T-helper 9 cell (primary cell): ENCODE measurements at places on chromosomes 7 and 10.

DNA sequence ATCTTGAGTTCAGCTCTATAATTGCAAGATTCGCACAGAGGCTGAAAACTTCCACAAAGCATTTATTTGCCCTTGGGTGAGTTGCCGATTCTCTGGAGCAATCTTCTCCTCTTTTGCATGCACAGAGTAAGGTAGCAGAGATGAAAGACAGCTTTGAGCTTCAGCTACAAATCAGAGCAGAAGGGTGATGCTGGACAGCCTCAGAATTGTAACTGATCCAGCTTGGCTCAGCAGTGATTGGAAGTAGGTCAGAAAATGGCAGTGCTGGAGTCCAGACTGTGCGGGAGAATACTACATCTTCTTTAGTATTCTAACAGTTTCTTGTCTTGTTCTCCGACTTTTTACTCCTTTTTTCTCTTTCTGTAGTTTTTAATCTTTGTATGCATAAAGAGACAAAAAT lies 55.4 kb upstream of the CDC14C start:
- no peak for DNase-seq

GRCh38 chr10:88234297-88234696 lies 348.8 kb downstream of the RNLS start:
- no peak for DNase-seq

GRCh38 chr7:55140221-55140940 lies 121.6 kb downstream of the EGFR start:
- no peak for DNase-seq

- no peak for DNase-seq
Observed at GRCh38 chr7:135186841-135187253, 16.3 kb upstream of the CYREN start.

DNA sequence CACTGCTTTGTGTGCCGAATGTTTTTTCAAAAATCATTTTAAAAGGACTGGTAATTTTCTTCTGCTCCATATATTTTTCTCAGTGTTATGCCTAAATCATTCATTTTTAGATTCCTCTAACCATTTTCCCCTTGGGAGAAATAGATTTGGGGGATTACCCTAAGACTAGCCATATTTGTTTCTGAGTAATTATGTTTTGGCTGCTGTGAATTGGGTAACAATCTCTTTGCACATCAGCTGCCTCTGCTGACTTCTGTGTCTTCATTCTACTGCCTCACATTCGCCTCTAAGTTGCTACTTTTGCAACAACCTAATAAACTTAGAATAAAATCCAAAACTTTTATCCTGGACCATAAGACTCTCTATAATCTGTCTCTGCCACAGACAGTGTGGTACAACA lies 18.5 kb upstream of the MRC1 start:
- no peak for DNase-seq

- DNase-seq = no peak
Observed at GRCh38 chr7:1666823-1667565, 3.1 kb upstream of the ELFN1 start.

- DNase-seq = no peak
Observed at GRCh38 chr10:29096303-29096824, 192.5 kb upstream of the LYZL1 start.

DNA sequence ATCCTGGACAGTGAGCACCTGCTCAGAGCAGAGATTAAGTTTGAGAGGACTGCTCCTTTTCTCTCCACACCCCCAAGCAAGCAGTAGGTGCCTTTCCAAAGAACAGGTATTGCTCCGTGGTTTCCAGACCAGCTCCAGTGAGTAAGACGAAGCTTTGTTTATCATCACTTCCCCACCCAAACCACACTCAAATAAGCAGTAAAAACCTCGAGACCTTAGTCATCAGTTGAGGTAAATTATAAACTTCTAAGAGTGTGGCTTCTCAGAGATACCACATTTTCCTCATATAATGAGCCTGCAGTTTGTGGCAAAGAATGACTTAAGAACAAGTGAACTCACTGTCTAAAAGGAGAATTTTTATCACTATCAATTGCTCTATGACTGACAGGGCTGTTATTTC lies 50.0 kb upstream of the GRB10 start:
- DNase-seq = no peak

DNA sequence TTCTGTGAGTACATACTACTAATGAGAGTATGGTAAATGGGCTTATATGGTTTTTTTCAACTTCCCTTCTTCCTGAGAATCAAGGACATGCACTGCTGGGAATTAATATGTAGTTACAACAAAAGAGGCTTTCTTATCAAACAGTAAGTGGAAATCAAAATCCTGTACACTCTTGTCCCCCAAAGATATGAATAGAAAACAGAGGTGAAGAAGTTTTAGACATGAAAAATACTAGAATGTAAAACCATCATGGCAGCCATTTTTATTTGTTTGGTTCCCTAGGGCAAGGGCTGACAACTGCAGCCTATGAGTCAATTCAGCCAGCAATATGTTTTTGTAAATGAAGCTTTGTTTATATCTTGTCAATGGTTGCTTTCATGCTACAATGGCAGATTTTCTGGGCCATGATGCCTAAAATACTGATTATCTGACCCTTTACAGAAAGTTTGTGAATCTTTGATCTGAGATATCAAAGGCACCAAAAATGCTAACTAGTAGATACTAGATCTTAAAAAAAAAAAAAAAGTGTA lies 422.4 kb downstream of the PARD3 start:
- no peak for DNase-seq

- no peak for DNase-seq
Observed at GRCh38 chr7:28144266-28144665, 36.3 kb downstream of the JAZF1 start.

DNA sequence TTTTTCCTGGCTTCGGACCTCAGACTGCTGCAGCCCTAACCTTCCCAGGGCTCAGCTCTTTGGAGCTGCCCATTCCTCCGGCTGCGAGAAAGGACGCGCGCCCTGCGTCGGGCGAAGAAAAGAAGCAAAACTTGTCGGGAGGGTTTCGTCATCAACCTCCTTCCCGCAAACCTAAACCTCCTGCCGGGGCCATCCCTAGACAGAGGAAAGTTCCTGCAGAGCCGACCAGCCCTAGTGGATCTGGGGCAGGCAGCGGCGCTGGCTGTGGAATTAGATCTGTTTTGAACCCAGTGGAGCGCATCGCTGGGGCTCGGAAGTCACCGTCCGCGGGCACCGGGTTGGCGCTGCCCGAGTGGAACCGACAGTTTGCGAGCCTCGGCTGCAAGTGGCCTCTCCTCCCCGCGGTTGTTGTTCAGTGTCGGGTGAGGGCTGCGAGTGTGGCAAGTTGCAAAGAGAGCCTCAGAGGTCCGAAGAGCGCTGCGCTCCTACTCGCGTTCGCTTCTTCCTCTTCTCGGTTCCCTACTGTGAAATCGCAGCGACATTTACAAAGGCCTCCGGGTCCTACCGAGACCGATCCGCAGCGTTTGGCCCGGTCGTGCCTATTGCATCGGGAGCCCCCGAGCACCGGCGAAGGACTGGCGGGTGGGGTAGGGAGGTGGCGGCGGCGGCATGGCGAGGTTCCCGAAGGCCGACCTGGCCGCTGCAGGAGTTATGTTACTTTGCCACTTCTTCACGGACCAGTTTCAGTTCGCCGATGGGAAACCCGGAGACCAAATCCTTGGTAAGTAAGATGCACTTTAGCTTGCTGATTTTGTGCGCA lies at the start of gene PLXDC2:
PLXDC2 (plus strand) TSS at position 22 of the 820 bp plus-strand sequence.
- no peak for DNase-seq

DNA sequence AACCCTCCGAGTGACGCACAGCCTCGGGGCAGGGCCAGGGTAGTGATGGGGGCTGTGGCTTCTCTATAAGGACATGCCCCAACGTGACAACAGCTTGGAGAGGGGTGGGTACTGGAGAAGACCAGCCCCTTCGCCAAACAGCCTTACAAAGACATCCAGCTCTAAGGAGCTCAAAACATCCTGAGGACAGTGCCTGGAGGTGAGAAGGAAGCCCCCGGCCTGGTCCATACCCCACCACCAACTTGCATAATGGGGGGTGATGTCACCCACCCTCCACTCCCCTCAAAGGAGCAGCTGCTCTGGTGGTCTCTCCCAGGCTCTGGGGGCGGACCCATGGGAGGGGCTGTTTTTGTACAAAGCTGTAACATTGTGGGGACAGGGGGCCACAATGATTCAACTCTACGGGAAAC lies 15.1 kb downstream of the PRSS2 start:
- DNase-seq = peak; percentile 61

DNA sequence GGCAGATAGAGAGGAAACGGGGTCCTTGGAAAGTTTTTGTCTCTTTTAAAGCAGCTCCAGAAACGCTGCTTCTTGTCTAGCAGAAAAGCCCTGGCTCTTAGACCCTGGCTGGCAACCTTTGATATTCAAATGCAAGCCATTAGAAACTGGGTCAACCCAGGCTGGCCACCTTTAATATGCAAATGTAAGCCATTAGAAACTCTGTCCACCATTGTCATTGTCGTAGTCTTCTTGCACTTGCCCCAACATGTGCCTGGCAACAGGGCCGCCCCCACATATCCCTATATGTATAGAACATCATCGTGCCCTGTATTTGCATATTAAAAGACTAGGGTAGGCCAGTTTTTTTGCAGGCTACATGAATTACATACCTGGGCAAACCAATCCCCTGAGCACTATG lies 621.3 kb upstream of the DPP6 start:
- DNase-seq = no peak

- no peak for DNase-seq
Observed at GRCh38 chr7:128045158-128045557, 13.9 kb upstream of the LRRC4 start.

- peak; percentile 45 for DNase-seq
Observed at GRCh38 chr7:1531263-1531978, 919 bp downstream of the MAFK start.

GRCh38 chr7:2266911-2267310 lies 24.9 kb downstream of the NUDT1 start:
- no peak for DNase-seq

- no peak for DNase-seq
Observed at GRCh38 chr10:71767420-71768035, 5.8 kb downstream of the VSIR start.

DNA sequence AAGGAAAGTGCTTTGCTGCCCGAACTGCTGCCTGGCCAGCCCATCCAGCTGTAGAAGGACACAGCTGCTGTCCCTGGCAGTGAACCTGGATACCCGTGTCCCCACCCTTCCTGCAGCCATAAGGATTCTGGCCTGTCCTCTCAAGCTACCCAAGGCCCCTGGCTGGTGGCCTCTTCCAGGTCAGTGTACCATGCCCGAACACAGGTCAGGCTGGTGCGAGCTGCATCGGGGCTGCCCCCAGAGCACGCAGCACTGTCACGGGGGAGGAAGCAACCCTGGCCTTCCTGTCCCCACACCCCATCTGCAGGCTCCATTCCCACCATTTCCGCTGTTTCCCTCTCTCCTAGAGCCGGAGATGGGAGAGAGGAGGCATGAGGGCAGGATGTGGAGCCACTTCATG lies 30.5 kb upstream of the PWWP2B start:
- no peak for DNase-seq

- DNase-seq = no peak
Observed at GRCh38 chr10:97140049-97140846, 45.5 kb downstream of the SLIT1 start.

DNA sequence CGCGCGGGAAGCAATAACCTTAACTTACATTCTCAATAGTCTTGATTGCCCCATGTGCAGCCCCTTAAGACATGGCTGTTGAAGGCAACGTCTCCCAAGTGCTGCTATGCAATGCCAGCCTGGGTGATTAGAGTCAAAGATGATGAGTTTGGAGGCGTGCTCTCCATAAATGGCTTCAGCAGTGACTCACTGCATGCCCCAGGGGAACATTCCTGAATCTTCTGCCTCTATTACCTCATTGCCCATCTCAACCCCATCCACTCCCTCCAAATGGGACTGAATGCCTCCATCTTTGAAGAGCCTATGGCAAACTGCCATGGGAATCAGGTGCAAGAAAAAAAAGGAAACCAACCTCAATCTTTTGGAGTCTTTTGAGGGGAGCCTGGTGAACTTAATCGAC lies 282.8 kb downstream of the SNX10 start:
- no peak for DNase-seq

GRCh38 chr7:93890041-93890463 lies 501 bp downstream of the TFPI2 start:
- DNase-seq = no peak

GRCh38 chr10:124403548-124403947 lies 15.2 kb downstream of the OAT start:
- DNase-seq = no peak

- no peak for DNase-seq
Observed at GRCh38 chr10:77240041-77240652, 397.5 kb downstream of the KCNMA1 start.

- no peak for DNase-seq
Observed at GRCh38 chr7:85529831-85530230, 343.0 kb upstream of the SEMA3D start.

DNA sequence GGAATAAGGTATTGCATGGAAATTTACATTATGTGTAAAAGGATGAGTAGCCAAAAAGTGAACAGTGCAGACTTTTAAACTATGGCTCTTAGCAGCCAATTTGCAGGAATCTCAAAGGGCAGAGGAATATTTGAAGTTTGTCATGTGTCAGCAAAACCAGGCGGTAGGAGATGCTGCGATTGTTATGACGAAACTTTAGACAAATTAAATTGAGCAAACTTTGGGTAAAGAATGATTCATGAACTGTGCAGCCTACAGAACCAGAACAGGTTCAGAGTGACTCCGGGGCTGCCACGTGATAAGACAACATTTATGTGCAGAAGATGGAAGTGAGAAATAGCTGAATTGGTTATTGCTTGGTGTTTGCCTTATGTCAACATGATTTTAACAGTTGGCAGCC lies 39.2 kb upstream of the CCDC6 start:
- DNase-seq = no peak

GRCh38 chr10:126214021-126214420 lies 174.3 kb downstream of the ADAM12 start:
- no peak for DNase-seq

- DNase-seq = no peak
Observed at GRCh38 chr7:94375691-94376090, 19.0 kb upstream of the COL1A2 start.

- no peak for DNase-seq
Observed at GRCh38 chr10:125967533-125967932, 71.2 kb downstream of the FANK1 start.

GRCh38 chr7:130994378-130995115 lies 260.5 kb upstream of the KLF14 start:
- no peak for DNase-seq

DNA sequence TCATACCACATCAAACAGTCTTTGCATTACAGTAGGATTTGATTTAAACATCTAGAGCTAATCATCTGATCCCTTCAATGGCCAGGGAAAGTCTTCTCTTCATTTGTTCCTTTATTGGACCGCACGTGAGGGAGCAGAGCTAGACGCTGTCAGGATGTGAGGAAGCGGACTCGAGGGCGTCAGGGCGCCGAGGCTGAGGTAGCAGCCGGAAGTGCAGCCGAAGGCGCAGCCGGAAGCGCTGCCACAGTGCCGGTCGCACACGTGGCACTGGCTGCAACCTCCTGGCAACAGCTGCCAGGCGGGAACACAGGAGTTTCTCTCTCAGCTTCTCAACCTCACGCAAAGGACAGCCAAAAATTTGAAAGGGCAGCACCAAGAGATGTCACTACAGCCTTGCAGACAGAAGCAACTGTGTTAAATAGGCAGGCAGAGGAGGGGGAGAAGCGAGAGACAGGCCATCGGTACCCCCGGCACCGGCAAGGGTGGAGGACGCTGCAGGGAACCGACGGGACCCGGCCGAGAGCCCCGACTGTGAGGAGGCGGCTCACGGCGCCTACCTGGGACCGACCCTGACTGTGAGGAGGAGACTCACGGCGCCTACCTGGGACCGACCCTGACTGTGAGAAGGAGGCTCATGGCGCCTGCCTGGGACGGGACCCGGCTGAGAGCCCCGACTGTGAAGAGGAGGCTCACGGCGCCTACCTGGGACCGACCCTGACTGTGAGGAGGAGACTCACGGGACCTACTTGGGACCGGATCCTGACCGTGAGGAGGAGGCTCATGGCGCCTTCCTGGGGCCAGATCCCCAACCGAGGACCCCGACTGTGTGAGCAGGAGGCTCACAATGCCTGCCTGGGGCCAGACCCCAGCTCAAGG lies 32.3 kb downstream of the VIPR2 start:
- DNase-seq = no peak
